ENCODE measurements at places on chromosomes 2 and 18.

DNA sequence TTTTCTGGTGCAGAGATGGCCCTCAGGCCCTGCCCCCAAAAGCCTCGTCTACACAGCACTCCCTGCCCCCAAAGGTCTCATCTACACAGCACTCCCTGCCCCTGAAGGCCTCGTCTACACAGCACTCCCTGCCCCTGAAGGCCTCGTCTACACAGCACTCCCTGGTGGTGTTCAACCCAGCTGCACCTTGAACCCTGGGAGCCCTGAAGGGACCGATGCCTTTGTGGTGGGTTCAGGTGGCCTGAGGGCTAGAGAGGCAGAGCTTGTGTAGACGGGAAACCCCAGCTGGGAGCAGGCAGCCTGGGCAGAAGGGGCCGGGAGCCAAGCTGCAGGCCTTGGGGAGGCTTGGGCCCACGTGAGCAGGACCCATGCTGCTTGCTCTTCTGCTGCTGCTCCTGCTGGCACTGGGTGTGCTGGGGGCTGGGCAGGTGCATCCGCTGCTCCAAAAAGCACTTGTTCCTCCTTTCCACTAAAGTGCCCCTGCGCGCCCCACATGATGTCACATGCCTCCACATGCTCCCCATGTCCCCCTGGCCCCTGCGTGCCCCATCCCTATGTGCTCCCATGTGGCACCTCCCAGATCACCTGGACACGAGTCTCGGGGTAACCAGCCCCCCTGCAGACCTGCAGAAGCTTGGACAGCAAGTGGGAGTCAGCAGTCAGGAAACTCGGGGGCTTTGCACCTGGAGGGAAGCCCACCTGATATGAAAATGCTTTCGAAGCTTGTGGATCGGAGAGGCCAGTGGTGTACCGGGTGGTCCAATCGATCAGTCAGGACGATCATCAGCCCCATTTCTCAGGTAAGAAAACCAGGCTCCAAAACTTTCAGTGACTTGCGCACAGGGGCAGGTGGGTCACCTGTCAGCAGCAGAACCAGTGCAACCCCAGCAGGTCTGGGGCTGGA is 94.9 kb upstream of the CTDP1 start:
- DNase-seq = no peak

GRCh38 chr2:31383471-31384153 is 30.9 kb downstream of the XDH start:
- DNase-seq = no peak

DNA sequence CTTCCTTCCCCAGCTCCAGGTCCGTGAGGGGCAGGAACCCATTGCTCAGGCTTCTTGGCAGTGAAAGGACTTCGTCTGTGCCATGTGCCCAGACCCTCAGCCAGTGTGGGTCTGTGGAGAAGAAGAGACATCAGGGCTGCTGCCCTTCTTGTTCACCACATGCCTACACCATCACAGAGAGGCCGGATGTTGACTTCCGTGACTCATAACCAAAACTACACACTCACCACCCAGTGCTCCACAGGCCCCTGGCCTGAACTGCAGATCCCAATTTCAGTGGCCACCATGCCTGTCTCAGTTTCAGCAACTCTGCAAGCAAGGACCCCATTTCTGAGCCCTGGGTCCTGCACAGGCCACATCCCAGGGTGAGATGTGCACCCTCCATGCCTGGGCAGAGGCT is 332.6 kb upstream of the SALL3 start:
- DNase-seq = no peak

- no peak for DNase-seq
Measured at GRCh38 chr18:63284827-63285733, 34.5 kb downstream of the BCL2 start.

DNA sequence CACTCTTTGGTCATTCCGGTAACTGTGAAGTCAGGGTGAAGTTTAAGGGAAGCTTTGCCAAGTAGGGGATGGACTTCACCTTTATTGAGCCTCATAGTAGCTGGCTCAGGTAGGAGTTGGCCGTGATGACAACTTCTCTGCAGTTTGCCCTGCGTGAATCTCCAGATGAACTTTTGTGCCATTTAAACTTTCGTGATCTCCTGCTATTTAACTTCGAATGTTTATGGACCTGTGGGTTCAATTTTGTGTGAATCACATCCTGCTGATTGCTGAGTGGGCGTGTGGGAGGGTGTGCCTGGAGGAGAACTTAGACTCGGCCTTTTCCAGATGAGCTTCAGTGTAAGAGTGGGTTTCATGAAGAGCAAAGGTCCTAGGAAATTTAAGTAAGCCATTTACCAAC is 4.2 kb downstream of the UGT1A1 start:
- peak; percentile 38 for DNase-seq

- no peak for DNase-seq
Measured at GRCh38 chr2:239216614-239217273, 184.1 kb downstream of the HDAC4 start.

DNA sequence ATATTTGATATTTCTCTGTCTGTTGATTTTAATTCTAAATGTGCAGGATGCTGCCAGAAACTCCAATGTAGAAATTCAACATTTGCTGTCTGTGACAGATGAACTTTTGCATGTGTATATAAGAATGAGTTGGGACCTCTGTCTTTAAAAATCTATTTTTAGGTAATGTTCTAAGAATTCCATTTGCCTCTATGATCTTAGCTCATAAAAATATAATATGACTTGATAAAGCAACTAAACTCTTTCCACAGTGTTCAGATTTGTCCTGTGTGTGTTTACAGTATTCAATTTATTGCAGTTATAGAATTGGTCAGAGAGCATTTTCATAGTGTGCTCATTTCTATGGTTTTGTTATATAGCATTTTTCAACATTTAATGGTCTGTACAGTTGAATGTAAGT is 33.6 kb downstream of the RNMT start:
- DNase-seq = no peak

DNA sequence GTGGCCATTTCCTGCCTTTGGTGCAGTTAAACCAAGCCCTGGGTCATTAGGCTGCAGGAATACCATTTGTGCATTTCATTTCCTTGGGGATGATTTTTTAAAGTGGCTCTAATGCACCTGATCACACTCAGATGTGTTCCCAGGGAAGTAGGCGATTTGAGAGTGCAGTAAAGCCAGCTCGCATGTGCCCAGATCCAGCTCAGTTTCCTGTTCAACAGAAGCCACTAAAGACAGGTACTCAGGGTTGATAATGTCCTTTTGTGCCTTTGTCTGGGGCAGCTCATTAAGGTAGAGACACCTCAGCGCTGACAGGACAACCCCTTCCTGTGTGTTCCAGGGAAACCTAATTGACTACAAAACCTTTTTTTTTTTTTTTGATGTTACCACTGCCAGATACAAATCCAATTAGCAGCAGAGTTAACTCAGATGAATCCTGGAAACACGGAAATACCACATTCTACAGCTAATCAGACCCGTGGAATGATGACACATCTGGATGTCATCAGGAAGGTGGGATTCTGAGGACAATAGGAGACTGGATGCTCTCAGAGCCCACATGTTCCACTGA is 15.2 kb upstream of the CHRNA1 start:
- DNase-seq = no peak

DNA sequence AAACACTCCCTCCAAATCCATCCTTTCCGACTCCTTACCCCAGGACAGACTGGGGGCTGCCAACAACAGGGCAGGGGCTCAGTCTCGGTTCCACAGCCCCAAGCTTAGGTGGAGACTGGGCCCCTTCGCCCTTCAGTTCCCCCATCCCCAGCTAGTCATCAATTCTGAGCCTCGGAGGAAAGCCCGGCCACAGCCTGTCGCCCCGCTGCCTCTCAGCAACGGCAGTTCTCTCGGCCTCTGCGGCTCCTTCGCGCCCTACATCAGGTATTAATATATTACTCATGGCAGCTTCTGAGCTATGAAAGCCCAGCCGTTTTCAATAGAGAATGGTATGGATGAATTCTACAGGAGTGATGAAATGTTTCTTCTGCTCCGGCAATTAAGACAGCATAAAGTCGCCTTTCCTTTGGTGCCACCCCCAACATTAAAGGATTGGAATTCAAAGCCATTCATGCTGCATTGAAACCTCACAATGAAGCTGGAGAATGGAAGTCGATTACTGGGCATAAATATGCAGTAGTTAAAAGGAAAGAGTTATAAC is 2.8 kb downstream of the HDAC4 start:
- DNase-seq = no peak

DNA sequence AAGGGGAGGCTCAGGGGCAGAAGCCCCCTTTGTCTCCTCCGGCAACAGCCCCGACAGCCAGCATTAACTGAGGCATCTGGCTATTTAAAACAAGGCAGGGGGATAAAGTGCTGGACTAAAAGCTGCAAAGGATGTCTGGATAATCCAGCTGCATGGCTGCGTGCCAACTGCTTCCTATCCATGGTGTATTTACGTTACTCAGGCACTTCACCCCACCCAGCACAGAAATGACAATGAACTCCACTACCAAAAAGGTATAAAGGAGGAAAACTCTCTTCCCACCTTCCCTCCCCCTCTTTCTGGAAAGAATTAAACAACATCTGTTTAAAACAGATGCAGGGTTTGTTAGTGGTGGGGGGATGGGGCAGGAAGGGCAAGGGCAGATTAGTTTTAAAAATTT is 82.5 kb downstream of the SPRED2 start:
- peak; percentile 72 for DNase-seq

DNA sequence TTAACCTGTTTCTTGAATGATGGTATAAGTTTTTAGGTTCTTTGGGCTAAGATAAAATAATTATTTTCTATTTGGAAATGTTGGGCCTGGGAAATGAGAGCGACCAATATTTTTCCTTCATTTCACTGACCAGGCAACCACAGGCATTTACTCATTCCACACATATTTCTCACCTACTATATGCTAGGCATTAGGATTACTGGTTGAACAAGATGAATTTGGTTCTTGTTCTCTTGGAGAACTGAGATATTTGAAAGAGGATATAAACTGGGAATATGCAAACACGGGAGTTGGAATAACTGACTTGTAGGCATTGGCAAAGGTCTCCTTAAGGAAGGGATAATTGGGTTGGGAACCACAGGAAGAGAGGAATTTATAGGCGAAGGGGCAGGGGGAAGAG is 3.9 kb upstream of the MYL1 start:
- no peak for DNase-seq

- DNase-seq = peak; percentile 9
Measured at GRCh38 chr18:24421831-24422230, 4.6 kb upstream of the IMPACT start.

DNA sequence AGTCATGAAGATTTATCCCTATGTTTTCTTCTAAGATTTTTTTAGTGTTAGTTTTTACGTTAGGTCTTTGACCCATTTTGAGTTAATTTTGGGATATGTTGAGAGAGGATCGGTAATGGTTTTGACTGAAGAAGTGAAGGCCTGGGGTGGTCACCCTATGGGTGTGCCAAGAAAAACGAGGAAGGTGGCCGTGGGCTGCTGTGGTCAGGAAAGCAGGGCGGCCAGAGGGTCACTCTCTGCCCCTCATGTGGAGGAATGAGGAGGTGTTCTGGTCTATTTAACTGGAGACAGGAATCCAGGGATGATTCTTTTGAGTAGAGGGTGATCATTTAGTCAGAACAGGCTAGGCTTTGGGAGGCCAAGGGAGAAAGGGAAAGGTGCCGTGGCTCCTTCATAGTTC is 50.7 kb downstream of the MYO7B start:
- DNase-seq = no peak

- DNase-seq = no peak
Measured at GRCh38 chr18:7601936-7602335, 34.8 kb downstream of the PTPRM start.

Measured in hepatocyte (in vitro differentiated cells).